Small intestine (tissue), 16 donors: ENCODE measurements at places on chromosomes 11 and 22. TPM values are rescaled to one million over a fixed set of nuclear protein-coding genes. Genes with fewer than 3 reads are reported as not detected.

GRCh38 chr22:48098243-48098920, 1335.9 kb downstream of the TBC1D22A start:
- H3K36me3 ChIP-seq: no peaks in the 10 kb centered on the region
- peak; percentile 20 for DNase-seq
- H3K4me1 ChIP-seq: no peaks in the 10 kb centered on the region

Gene CECR2
- 0.27 TPM for polyA plus RNA-seq

Gene CARNS1
- polyA plus RNA-seq: 0.40 TPM

Gene PCSK7
- polyA plus RNA-seq: 42.7 TPM

Gene SCN2B
- not detected for polyA plus RNA-seq

DNA sequence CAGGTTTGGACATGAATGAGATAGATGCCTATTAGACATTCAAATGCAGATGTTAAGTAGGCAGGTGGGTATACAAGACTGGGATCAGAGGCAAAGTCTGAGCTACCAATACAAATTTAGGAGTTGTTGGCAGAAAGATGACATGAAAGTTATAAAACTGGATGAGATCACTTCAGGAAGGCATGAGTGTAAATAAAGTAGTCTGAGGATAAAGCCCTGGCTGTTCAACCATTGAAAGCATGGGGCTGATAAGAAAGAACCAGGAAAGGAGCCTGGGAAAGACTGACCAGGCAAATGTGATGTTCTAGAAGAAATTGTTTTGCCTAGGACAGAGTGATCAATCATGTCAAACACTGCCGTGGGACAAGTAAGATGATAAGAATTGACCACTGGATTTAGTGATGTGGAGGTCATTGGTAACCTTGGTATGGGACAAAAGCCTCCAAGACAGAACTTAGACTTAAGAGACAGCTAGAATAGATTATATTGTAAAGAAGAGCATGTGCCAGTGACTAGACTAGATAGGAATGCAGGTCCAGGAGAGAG, 98.5 kb downstream of the EHF start:
- H3K4me3 ChIP-seq: no peak overlapping the region
- H3K36me3 ChIP-seq: no peaks in the 10 kb centered on the region
- H3K27me3 ChIP-seq: no peaks in the 10 kb centered on the region

Gene INPP5J
- 93.7 TPM for polyA plus RNA-seq

- no peaks in the 10 kb centered on the region for H3K36me3 ChIP-seq
- no peaks in the 10 kb centered on the region for H3K27me3 ChIP-seq
- H3K4me3 ChIP-seq: no peak overlapping the region
- H3K4me1 ChIP-seq: no peaks in the 10 kb centered on the region
- peak overlapping the region; percentile 74 for H3K27ac ChIP-seq
Measured at GRCh38 chr11:77094841-77095365, 7.7 kb upstream of the OMP start.

DNA sequence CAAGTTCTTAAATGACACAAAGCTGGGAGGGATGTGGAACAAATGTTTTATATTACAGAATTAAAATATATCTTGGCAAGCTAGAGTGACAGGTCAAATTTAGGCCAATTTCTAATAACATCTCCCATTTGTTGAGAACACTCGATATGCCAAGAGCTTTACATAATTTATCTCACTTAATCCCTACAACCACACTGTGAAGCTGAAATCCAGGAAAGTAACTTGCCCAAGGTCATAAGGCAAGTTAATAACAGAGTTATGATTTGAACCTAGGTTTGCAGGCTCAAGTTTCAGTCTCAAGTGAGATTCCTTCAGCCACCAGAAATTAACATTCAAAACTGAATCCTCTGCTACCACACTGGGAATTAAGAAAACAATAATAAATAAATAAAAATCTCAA, 38.3 kb downstream of the RAB30 start:
- H3K4me1 ChIP-seq: peaks cover 19% of the 10 kb centered on the region
- no peaks in the 10 kb centered on the region for H3K27me3 ChIP-seq
- no peaks in the 10 kb centered on the region for H3K36me3 ChIP-seq

DNA sequence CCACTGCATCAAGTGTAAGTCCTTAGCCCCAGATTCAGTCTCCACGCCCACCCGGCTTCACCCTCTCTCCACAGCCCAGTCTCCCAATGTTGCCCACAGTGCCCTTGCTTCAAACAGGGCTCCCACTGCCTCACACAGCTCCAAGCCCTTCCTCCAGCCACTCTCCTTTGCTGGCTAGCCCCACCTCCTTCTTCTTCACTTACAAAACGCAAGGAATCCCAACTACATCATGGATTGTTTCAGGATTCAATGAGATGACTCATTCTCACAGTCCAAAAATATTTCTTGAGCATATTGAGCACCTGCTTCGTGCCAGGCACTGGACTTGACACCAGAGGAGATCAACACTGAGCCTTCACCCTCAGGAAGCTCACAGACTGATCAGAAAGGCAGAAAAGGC, 533.5 kb downstream of the BUD13 start:
- no peaks in the 10 kb centered on the region for H3K4me1 ChIP-seq
- no peaks in the 10 kb centered on the region for H3K27me3 ChIP-seq
- H3K36me3 ChIP-seq: no peaks in the 10 kb centered on the region
- no peak for DNase-seq
- H3K4me3 ChIP-seq: no peak overlapping the region

Gene SHANK3
- 0.27 TPM for polyA plus RNA-seq

Gene MPPED1
- 0.40 TPM for polyA plus RNA-seq

GRCh38 chr11:134571301-134571700, 159.3 kb upstream of the B3GAT1 start:
- H3K27me3 ChIP-seq: no peaks in the 10 kb centered on the region
- no peaks in the 10 kb centered on the region for H3K4me1 ChIP-seq
- H3K4me3 ChIP-seq: no peak overlapping the region
- no peak overlapping the region for H3K27ac ChIP-seq

DNA sequence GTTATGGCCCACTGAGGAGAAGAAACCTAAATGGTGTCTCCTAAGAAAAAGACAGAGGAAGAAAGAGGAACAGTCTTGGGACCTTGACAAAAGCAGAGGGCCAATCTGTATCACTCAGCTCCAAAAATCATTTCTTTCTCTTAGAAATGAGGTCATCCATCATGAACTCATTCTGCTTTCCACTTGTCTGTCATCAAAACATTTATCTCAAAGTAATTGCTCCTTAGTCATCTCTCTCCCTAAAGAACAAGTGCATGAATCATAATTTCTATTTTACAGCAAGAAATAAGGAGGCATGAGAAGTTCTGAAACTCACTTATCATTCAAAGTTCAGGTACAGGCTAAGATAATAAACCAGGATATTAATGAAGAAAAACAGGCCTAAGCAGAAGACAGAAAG, 375.6 kb downstream of the KCNA4 start:
- no peak overlapping the region for H3K27ac ChIP-seq
- H3K36me3 ChIP-seq: no peaks in the 10 kb centered on the region
- H3K4me1 ChIP-seq: no peaks in the 10 kb centered on the region
- H3K4me3 ChIP-seq: no peak overlapping the region
- no peak for DNase-seq
- H3K27me3 ChIP-seq: no peaks in the 10 kb centered on the region

DNA sequence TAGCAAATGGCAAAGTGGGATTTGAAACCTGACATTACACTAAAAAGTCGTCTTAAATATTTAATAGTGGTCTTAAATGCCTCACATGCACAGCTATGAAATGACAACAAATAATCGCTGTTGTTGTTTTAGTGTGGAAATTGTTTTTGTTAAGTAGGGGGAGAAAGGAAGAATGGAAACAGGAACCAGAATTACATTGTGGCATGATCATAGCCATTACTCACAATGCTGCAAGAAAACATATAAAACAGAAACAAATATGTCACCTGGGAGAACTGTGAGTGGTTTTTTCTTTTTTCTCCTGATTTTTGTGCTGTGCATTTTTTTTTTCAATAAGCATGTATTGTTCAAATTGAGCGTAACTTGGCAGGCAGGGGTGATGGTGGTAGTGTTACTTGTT, 22.9 kb downstream of the FAM76B start:
- H3K4me3 ChIP-seq: no peak overlapping the region
- no peak overlapping the region for H3K27ac ChIP-seq
- no peak for DNase-seq
- no peaks in the 10 kb centered on the region for H3K4me1 ChIP-seq
- no peaks in the 10 kb centered on the region for H3K36me3 ChIP-seq
- no peaks in the 10 kb centered on the region for H3K27me3 ChIP-seq

GRCh38 chr11:80944758-80945157, 1503.9 kb upstream of the TENM4 start:
- H3K36me3 ChIP-seq: no peaks in the 10 kb centered on the region
- H3K27me3 ChIP-seq: no peaks in the 10 kb centered on the region
- no peak overlapping the region for H3K27ac ChIP-seq
- DNase-seq: no peak
- no peaks in the 10 kb centered on the region for H3K4me1 ChIP-seq
- H3K4me3 ChIP-seq: no peak overlapping the region

DNA sequence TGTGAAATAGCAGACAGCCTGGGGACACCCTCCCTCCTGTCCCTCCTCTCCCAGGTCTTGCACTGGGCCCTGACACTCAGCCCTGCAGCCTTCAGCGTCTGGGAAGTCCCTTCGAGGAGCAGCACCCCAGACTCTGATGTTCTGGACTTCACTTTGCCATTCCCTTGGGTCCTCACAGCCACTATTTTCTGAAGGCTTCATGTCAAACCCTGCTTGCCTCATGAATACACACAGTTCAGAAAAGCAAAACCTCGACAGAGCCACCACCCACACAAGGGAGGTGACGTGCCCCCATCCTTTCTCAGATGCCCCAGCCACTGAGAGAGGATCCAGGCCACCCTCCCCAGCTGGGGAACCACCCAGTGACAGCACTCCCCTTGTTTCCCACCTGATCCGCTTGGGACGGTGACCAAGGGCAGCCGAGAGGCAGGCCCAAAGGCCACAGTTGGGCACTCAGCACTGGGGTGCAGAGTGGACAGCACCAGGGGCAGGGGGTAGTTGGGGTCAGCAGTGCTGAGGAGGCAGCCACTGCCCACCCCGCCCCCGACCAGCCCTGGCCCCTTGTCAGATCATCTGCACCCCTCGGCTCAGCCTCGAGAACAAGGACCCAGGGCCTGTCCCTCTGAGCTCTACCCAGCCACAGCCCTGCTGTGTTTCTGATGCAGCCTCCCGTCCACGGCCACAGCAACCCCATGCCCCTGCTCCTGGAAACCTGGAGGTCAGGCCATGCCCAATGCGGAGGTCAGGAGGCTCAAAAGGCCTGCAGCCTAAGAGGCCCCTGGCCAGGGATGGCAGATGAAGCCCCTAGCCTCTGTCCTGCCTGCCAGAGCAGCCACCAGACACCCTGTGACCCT, 3.1 kb upstream of the TNNT3 start:
- DNase-seq: no peak
- no peak overlapping the region for H3K4me3 ChIP-seq
- H3K36me3 ChIP-seq: no peaks in the 10 kb centered on the region
- no peaks in the 10 kb centered on the region for H3K27me3 ChIP-seq
- H3K27ac ChIP-seq: no peak overlapping the region

Gene OR8D4
- polyA plus RNA-seq: not detected

DNA sequence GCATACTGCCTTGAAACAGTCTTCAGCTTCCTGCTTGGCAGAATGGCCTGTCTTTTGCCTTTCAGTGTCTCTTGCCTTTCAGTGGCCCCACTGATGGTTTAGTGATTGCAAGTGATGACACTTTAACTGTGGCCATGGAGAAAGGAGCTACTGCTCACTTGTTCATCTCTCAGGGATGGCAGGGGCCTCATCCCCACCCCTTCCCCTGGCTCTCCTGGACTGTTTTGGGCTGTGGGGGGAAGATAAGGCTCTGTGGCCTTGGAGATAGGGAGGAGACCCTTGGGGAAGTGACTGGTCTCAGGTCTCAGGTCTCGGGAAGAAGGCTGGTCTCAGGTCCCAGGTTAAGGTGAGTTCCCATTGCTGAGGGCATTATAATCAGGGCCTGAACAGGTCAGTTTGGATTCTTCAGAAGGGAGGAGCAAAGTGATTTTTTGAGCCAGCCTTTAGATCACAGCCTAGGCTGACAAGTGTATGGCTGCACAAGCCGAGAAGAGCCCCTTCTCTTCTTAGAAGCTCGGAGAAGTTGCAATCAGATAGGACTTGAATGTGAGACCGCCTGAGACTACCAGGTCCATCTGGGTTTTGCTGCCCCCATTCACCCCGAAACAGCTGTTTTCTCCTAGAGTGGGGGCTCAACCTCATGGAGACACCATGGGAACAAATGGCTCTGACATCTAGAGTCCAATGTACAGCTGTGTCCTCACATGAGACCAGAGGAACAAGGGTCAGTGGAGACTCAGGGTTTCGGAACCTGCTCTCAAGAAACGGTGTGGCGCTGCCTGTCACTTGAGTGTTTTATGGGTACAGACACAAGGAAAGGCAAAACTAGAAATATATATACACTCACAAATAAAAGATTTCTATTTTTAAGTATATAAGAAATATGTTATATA, 15.9 kb upstream of the P2RY2 start:
- H3K27me3 ChIP-seq: no peaks in the 10 kb centered on the region
- no peaks in the 10 kb centered on the region for H3K36me3 ChIP-seq
- H3K4me1 ChIP-seq: peaks cover 74% of the 10 kb centered on the region
- DNase-seq: peak; percentile 53
- H3K4me3 ChIP-seq: no peak overlapping the region

GRCh38 chr11:87316491-87316890, 278.8 kb downstream of the TMEM135 start:
- H3K4me3 ChIP-seq: no peak overlapping the region
- H3K36me3 ChIP-seq: no peaks in the 10 kb centered on the region
- DNase-seq: no peak
- H3K4me1 ChIP-seq: no peaks in the 10 kb centered on the region
- H3K27me3 ChIP-seq: no peaks in the 10 kb centered on the region
- no peak overlapping the region for H3K27ac ChIP-seq

Gene UPK3A
- polyA plus RNA-seq: not detected

GRCh38 chr11:47448566-47449427, at the start of gene RAPSN:
RAPSN (minus strand) TSS chr11:47449136; CDS start chr11:47448964, 172 bp downstream.
- H3K27me3 ChIP-seq: no peaks in the 10 kb centered on the region
- H3K4me3 ChIP-seq: no peak within 1 kb of the TSS
- H3K4me1 ChIP-seq: no peaks in the 10 kb centered on the region
- H3K27ac ChIP-seq: no peak within 1 kb of the TSS

Gene XNDC1N
- 2.7 TPM for polyA plus RNA-seq

DNA sequence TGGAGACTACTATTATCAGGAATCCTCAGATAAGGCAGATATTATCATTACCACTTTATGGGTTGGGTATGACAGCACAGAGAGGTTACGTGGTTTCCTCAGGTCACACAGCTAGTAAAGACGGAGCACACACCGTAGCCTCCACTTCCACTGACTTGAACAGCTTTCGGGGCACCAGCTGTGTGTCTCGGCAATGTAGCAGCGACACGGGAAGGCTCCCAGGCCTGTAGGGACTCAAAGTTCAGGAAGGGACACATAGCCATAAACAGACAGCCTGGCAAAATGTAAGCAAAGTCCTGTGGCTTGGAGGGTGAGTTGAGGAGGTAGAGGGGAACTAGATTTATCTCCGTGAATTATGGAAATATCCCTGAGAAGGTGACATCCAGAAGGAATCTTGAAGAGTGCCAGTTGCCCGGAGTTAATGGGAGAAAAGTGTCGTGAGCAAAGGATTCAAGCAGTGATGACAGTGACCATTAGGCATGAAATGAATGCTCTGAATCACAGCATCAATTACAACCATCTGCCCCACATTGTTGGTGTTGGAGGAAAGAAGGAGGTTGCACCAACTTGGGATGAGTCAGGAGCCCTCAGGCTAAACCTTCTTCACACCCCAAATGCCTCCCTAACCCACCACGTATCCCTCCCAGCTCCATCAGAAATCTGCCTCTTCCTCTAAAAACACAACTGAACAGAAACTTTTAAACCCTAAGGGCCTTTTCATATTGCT, 106.7 kb upstream of the ASPHD2 start:
- DNase-seq: no peak
- H3K4me3 ChIP-seq: no peak overlapping the region
- H3K36me3 ChIP-seq: no peaks in the 10 kb centered on the region
- peaks cover 2% of the 10 kb centered on the region for H3K27me3 ChIP-seq
- no peaks in the 10 kb centered on the region for H3K4me1 ChIP-seq

GRCh38 chr11:59658036-59658435, 10.8 kb downstream of the PATL1 start:
- no peak for DNase-seq
- peaks cover 46% of the 10 kb centered on the region for H3K36me3 ChIP-seq
- no peak overlapping the region for H3K4me3 ChIP-seq
- H3K4me1 ChIP-seq: no peaks in the 10 kb centered on the region
- H3K27ac ChIP-seq: no peak overlapping the region
